ENCODE measurements at places on chromosomes 6 and 20.

DNA sequence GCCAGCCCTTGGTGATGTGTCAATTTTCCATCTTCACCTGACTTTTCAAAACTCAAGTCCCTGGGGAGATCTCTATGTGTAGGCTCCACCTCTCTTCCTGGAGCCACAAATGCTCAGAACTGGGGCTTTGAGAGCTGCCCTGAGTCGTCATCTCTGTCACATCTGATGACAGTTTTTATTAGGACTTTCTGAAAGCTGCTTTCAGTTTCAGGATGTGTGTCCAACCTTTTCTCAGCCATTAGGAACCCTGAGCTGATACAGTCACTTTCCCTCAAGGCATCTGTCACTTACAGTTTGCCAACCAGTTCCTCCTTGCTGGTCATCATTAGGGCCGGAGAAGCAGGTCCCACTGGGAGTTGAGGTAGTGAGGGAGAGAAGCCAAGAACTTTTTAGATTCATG is 365.9 kb upstream of the CHD6 start:
- no peak for DNase-seq

GRCh38 chr6:106247293-106247692 is 78.3 kb downstream of the ATG5 start:
- DNase-seq, result no peak

DNA sequence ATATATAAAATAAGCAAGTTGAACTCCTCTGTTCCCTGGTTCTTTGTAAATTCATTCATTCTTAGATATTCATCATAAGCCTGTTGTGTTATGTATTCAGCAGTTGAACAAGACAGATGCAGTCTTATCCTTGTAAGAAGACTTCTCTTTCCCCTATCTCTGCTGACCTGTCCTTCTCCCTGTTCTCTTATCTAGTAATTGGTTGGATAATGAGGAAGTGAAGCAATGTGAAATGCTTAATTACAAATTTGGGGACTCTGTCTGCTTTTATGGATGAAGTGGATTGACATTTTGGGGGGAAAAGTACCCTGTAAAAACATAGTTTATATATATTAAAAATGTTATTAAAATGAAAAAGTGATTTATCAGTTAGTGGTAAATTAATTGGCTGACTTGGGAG is 37.0 kb downstream of the CDKAL1 start:
- no peak for DNase-seq

DNA sequence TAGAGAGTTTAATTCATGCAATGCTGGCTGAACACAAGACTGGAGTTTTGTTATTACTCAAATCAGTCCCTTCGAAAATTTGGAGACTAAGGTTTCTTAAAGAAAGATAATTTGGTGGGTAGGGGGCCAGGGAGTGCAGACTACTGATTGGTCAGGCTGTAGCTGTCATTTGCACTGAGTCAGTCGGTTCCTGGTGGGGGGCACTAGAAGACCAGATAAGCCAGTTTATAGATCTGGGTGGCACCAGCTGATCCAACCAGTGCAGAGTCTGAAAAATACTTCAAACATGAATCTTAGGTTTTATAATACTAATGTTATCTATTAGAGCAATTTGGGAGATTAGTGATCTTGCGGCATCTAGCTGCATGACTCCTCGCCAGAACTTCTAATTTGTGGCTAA is 530.7 kb downstream of the NKAIN2 start:
- no peak for DNase-seq

DNA sequence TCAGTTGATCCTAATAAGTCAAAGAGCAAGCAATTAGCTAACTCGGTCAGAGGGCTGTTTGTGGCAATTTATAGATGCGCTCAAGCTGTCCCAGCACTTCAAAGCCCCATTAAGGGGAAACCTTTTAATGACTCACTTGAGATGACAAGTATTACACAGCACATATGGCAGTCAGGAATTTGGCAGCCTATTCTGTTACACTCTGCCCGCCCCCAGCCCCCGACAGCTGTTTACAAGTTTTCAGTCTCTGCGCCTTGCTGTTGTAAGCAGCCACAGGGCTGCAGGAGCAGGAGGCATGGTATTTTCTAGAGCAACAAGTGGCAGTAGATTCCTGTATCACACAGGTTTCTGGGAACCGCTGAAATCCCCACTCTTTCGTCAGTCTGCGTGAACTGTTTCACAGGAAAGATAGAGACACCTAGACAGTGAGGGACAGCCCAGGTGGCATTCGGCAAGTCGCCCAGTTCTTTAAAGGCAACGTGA is 263.0 kb downstream of the FOXC1 start:
- DNase-seq, result no peak

- no peak for DNase-seq
These were observed 17.9 kb upstream of the ZBTB2 start for GRCh38 chr6:151409260-151409659.

DNA sequence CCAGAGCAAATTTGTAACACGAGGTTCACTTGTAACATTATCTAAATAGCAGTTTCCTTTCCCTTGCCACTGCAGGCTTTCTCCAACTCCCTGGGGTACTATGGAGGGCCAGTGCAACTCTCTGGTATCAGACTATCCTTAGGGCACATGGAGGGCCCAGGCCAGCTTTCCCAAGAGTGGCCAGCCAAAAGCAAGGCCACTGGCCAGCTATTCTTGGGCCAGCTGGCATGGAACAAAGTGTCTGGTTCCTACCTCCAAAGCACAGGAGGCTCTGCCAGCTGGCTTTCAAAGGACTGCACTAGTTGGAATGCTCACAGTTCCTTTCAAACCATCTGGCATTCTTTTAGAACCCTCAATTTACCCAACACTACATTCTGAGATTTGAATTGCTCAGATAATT is 8.7 kb downstream of the RNF24 start:
- no peak for DNase-seq

DNA sequence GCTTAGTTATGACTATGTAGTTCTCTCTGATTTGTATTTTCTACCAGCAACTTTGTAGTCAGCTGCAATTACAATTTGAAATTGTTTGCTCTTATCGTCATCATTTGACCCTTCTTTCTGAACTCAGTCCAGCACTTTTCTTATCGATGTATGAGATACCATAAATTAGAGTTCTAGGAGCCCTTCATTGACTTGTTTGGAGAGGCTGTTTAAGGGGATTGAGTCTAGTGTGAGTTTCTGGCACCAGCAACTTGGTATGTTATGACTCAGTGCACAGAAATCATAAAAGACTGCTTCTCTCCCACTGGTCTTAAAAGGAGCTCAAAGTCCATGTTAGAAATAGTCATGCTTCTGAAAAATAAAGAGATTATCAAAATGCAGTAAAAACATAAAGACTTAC is 190.3 kb downstream of the TENT5A start:
- DNase-seq, result no peak

DNA sequence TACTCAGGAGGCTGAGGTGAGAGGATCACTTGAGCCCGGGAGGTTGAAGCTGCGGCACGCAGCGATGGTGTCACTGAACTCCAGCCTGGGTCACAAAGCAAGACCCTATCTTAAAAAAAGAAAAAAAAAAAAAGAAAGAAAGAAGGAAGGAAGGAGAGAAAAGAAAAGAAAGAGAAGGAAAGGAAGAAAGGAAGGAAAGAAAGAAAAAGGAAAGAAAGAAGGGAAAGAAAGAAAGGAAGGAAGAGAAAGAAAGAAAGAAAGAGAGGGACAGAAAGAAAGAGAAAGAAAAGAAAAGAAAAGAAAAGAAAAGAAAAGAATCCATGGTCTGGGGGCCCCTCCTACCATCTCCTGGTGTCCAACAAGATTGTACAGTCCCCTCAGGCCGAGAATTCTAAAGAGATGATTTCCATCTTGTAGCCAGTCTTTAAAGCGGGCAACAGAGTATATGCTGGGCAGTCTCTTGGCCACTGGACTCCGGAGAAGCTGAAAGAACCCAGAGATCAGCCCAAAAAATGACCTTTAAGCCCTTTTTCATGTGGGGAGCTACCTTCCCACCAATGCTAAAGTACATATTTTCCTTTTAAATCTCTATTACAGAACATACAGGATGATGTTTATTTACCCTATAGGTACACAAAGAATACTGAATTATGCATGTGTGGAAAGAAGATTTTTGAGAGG is 23.7 kb upstream of the RBL1 start:
- no peak for DNase-seq

DNA sequence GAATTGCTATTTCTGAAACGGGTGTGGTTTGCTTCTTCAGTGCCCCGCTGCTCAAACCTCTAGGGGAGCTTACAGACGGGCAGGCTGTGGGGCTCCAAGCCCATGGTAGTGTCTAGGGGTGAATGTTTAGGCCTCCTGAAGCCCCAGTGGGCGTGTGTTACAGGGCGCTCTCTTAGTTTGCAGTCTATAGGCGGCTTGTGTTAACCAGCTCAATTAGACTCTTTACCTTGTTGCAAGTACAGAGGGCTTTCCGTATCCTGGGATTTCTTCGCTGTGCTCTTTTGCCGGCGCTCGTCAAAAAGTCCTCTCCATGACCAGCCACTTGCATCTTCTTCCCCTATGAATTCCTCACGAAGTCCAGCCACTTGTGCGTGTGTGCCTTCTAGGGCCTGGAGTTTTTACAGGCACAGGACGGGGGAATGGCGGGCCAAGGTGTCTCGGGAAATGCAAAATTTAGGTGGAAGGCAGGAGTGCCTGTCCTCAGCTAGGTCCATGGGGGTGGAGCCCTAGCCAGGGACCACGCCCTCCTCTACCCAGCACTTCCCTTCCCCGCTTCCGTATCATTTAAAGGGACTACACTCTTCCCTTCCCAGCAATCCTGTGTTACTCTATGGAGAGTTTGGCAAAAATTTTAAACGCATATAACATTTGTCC is 94.5 kb downstream of the HTR1B start:
- DNase-seq, result no peak
